ENCODE measurements at places on chromosomes 7 and 10.

GRCh38 chr7:5709347-5709950 is 72.0 kb downstream of the RNF216 start:
- no peak for DNase-seq

DNA sequence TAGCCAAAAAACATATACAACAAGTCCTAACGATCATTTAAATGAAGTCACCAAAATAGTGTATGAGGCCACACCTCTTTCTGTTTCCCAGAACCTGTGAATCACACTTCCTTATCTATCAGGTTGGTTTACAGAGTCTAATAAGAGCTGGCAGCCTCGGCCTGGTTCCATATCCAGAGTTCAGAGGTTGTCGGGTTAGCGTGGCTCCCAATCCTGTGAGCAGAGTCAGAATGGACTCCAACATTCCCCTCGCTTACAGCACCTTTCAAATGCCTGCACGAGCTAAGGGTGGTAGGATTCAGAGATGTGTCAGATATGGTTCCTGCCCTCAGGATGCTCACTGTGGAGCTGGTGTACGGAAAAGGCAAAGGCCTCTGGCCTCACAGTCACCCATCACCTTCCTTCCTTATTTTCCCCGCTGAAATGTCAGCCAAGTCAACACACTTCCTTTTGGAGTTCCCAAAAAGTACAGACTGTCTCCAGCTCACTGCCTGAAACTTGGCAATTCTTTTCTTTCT is 6.0 kb downstream of the IL15RA start:
- DNase-seq, result no peak

DNA sequence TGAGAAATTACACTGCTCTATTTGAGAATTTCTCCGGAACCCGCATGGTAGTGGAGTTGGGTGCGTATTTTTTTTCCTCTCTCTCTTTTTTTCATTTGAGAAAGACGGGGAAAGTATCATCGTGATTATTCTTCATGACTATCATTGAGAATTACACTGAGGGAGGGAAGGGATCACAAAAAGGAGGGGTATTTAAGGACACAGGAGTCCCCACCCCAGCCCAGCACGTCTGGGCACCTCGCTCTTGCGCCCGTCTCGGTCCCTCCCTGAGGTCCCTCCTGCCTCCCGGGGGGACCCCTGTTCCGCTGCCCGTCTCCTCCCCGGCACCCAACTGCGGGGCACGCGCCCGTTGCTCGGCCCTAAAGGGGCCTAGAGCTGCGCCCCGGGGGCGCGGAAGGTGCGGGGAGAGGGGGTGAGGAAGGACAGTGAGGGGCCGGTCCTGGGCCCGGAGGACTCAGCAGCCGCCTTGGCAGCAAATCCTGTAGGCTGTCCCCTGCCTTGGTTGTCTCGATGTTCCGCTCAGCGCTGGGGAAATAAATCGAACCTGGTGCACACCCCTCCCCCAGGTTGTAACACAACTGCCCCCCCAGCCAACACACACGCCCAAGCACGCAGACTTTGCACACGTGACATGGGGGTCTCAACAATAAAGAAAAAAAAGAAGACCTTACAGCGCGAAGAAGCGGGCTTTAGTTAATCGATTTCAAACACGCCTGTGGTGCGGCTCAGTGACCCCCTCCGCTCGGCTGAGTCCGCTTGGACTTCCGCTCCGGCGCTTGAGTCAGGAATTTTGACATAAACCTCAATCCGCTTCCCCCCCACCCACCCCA is 18.6 kb upstream of the GATA3 start:
- DNase-seq, result no peak

- no peak for DNase-seq
Observed at GRCh38 chr10:97001183-97001991, 169.3 kb downstream of the LCOR start.

DNA sequence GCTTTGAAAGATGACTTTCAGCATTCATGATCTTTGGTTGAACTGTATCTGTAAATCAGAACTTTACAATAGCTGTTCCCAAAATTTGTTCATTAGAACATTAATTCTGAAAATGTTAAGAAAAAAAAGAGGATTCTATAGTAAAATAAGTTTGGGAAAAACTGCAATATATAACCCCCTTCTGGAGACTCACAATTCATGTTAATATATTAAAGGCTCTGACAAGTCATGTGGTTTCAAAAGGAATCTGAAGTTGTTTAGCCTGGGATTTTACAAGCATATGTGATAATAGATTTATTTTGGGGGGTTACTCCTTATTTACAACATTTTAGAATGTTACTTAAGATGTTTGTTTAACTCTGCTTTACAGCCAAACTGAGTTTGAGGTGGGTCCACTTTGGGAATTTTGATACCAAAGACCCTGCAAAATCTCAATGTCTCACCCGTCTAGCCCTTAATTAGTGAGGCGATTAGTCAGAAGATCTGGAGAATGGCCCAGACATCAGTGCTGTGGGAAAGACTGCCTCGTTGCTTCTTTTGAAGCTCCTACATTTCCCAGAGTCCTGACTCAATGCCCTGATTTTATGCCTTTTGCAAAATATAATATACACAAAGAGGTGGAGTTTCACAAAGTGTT is 40.0 kb downstream of the CDK1 start:
- DNase-seq, result no peak

DNA sequence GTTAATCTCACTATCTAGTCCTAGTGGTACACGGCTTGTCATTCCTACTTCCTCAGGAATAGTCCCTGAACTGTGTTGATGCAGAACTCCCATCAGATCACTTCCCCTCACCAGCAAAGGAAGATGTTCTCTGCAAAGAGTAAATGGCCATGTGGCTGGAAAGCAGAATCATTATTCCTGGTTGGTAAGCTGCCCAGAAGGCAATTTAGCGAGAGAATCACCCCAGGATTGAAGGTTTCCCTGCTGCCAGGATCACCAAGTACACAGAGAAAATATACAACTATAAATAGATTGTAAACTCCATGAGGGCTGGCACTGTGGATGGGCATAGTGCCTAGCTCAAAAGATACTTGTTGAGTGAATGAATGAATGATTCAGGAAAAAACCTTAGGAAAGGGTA is 115.0 kb downstream of the GFRA1 start:
- no peak for DNase-seq

DNA sequence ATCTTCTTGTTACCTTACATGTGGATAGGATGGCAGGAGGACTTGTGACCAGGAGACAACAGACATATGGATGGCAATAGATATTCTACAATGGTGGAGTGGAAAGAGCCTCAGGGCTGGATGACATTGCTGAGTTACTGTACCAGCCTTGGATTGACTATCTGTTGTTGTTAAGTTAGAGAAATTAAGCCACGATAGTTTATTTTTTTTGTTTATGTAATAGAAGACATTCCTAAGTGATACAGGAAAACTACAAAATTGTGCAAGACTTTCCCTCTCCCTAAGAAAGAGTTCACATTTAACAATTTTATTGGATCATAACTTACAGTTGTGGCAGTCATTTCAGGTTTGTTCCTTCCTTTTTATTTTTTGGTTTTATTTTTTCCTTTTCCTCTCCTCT is 230.7 kb upstream of the CACNA2D1 start:
- DNase-seq, result no peak

GRCh38 chr10:10508211-10508610 is 509.5 kb upstream of the CELF2 start:
- DNase-seq, result no peak

GRCh38 chr7:116986611-116987565 is 33.6 kb downstream of the ST7 start:
- no peak for DNase-seq

- DNase-seq, result no peak
Observed at GRCh38 chr10:24882047-24882698, 70.2 kb downstream of the PRTFDC1 start.

DNA sequence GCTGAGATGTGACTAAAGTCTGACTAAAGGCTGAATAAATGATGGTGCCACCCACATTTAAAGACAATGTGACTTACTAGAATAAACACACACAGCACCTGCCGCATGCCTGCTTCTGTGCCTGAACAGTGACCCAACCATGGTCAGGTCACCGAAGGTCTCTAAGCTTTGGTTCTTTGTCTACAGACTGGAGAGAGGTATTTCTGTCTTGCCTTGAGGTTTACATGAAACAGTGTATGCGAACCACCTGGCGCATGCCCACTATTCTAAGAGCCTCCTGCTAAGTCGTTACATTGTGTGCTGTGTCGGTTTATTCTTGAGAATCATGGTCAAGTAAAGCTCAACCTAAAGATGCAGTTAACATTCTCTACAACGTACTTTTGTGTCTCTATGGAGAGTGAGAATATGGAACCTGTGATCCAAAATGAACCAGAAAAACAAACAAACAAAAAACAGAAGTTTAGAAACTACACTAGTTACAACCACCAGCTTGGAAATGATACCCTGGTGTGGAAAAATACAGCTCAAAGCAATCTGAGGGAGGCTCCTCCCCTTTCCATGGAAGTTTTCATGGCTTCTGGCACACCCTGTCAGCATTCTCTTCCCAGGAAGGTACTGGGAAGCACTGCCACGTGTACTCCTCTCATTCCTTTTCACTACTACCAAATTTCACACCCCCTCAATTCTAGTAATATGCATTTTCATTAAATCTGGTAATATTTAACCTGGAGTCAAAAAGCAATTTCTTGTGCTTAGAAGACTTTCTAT is 40.0 kb downstream of the VOPP1 start:
- DNase-seq, result no peak

- no peak for DNase-seq
Observed at GRCh38 chr10:95644901-95645300, 11.6 kb downstream of the ALDH18A1 start.

DNA sequence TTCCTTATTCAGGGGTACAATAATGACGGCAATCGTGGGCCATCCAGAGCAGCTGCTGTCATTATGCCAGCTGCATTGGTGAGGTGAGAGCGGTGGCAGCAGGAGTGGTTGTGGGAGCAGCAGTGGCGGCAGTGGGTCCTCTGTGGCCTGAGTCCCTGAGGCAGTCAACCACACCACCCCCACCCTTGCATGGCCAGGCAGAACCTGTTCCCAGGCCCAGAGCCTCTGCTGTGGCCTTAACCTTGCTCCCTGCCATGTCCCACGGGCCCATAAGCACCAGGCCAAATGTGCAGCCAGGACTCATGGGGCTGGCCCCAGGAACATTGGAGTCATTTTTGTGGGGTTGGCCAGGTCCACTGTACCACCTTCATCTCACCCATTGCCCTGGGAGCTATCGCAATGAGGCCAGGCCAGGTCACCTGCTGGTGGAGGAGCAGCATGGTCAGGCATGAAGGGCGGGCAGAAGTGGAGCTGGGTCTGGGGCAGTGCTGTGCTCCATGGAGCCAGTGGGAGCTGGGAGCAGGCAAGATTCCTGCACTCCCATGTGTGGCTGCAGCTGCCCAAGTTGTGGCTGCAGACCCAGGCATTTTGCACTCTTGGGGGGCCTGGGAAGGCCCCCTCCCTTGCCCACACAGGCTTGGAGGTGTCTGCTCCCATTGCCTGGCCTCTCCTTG is 213.5 kb downstream of the GPR158 start:
- no peak for DNase-seq

DNA sequence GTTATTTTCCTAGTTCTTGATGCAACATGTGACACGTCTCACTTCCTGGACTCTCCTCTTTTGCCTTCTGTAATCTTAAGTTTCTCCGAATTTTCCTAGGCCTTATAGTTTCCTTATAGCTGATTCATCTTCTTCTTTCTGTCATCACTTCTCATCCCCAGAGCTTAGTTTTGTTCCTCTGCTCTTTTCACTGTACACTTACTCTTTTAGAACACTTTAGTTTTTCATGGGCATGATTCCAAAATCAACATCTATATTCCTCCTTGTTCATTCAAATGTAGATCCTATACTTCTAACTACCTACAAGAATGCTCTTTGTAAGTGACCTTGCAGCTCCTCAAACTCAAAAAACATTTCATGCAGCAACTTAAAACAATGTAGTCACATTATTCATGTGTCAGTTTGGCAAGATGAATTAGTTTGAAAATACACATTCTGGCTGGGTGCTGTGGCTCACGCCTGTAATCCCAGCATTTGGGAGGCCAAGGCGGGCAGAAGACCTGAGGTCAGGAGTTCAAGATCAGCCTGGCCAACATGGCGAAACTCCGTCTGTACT is 13.1 kb upstream of the SLC26A3 start:
- no peak for DNase-seq

- no peak for DNase-seq
Observed at GRCh38 chr7:133827707-133828623, 299.2 kb upstream of the LRGUK start.

- no peak for DNase-seq
Observed at GRCh38 chr7:47424523-47424922, 157.4 kb downstream of the TNS3 start.

GRCh38 chr7:23093546-23093945 is 12.0 kb upstream of the KLHL7 start:
- no peak for DNase-seq

- no peak for DNase-seq
Observed at GRCh38 chr10:1573334-1573969, 163.9 kb downstream of the ADARB2 start.

DNA sequence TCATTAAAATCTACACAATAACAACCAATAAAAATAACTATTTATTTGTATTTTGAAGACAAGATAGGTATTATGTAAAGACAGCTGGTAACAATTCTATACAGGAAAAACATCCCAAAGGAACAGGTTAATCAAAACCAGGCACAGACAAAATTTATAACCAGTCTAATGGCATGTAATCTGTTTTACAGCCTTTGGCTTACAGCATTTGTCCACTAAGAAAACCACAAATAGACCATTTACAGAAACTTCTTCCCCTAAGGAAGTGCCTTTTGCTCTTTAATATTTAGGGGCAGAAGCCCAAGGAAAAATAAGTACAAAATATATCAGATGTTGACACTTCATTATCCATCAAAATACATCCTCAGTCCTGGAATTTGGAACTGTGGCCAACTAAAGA is 65.0 kb downstream of the SVIL start:
- no peak for DNase-seq

DNA sequence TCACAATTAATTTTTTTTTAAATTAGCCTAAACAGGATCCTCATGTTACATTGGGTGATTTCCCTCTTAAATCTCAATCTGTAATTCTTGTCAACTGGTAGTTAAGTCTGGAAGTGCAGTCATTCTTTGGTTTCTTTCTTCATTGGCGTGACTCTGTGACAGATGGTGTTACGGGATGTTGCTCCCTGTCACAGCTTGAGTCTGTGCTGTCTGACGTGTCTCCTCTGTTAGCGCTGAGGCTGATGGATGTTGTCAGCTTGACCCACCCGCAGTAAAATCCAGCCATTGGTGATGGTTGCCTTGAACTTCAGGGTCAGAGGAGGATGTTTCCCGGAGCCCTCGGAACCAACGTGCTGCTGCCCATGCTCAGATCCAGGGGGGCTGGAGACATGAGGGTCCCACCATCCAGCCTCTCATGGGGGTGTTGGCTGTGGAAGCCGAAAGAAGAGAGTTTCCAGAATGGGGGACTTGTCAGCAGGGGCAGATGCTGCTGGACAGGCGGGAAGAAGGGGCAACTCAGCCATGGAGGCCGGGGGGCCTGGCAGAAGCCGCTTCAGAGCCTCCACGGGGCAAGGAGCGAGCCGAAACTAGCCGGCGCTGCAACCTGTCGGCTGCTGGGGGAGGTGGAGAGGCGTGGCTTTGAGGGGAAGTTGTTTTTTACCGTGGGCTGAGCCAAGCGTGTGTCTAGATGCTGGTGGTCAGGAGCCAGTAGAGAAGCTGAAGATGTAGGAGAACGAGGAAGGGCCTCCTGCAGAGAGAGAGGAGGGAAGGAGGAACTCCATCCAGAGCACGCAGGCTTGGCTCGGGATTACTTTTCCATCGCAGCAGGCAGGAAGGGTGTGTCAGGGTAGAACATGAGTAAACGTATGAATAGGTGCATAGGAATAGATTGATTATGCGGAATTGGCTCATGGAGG is 3.5 kb downstream of the SUN1 start:
- DNase-seq, result no peak
